GM03348 (cell line): ENCODE measurements at places on chromosomes 12 and 14.

- DNase-seq: no peak
These were observed 83.2 kb downstream of the MYRFL start for GRCh38 chr12:69908203-69908602.

DNA sequence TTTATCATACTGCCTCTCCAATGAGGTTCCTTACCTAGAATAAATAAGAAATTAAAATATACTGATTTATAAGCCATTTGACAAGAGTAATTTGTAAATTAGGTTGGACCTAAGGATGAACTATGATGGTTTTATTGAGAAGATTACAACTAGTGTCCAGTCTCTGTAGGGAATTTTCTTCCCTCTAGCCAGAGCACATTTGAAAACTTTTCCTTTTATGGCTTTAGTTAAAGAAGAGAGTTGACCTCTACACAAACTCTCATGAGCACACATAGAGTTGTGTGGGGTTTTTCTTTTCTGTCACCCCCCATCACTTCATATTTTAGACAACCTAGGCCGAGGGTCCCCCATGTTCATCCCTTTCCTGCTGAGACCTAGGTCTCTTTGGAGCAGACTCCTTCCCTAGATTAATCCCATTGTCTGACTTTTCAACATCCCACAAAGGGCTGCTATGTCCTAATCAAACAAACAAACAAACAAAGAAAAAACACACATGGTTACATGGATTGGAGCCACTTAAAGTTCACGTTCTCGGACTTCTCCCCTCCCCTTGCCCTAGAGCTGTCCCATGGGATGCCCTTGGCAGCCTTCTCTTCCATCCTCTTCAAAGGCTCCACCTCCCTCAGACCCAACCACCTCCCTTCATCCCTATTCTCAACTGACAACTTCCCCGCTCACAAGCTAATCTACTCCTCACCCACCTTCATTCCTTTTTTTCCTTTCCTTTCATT is 40.7 kb downstream of the GPR135 start:
- no peak for DNase-seq

DNA sequence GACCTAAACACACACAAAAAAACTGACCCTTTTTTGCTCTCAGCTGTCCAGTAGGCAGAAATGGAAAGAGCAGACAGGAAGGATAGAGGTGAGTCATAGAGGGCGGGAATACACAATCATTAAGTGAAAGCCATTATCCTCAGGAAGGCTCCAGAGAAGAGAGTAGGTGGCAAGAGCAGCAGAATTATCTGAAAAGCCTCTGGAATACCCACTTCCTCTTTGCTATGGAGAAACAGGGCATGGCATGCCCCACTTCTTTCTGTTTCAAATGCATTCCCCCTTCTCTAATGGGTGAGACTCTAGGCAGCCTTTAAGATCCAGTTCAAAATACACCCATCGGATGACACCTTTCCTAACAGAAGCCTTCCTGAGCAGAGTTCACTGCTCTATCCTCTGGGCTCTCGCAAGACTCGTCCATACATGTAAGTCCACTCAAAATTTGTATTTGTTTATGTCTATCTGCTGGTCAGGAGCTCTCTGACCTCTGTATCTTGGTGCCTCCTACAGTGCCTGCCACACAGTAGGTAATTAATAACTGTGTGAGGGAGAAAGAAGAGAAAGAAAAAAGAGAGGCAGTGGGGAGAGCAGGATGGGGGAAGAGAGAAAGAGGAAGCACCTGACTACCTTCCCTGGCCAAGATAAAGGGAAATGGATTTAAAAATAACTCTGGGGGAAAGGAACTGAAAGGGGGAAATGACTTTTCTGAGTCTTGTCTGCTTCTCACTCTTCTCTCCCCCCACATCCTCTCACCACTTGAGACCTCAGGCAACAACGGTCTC is 8.5 kb downstream of the KLHL33 start:
- peak; percentile 66 for DNase-seq

- peak; percentile 67 for DNase-seq
These were observed 281.0 kb upstream of the RGS6 start for GRCh38 chr14:71651228-71651627.

DNA sequence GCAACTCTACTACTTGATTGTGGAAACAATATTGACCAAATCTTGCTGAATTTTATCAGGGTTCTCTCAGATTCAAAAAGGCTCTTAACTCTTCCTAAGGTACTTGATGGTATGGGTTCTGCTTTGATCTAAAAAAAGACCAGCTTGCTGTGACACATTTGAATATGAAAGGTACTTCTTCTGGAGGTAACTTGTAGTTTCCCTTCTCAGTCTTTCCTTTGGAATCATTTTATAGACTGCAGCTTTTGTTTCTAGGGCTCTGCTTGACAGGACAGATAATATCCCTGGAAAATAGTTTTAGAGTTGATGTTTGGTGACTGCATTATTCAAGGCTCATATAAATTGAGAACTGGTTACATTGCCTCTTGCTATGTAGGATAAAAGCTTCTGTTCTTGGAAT is 251.9 kb downstream of the FUT8 start:
- DNase-seq: no peak

DNA sequence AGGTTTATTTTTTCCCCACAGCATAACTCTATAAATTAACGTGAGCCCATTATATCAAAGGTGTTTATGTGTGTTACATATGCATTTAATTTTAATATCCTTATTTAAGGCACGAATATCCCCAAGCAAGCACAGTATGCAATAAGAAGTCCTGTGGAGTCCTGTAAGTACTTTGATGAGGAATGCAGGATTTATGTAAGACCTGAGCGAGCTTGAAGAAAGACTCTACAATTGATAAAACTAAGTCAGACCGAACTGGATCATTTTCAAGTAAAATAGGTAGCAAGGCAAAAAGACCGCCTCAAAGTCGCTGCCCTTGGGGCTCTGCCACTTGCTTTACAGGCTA is 755 bp downstream of the SLC25A21 start:
- DNase-seq: no peak

GRCh38 chr12:132439333-132439904 is 50.5 kb upstream of the FBRSL1 start:
- DNase-seq: no peak

- no peak for DNase-seq
These were observed 44.6 kb upstream of the FKBP4 start for GRCh38 chr12:2750185-2750584.
